CD8-positive, alpha-beta T cell (primary cell): ENCODE measurements at places on chromosomes 12 and 14.

- DNase-seq, result no peak
Observed at GRCh38 chr12:97520106-97520505, 57.5 kb downstream of the RMST start.

GRCh38 chr12:45409966-45410365 is 194.1 kb downstream of the ANO6 start:
- no peak for DNase-seq

- DNase-seq, result no peak
Observed at GRCh38 chr14:103232031-103232808, 101.8 kb upstream of the EIF5 start.

DNA sequence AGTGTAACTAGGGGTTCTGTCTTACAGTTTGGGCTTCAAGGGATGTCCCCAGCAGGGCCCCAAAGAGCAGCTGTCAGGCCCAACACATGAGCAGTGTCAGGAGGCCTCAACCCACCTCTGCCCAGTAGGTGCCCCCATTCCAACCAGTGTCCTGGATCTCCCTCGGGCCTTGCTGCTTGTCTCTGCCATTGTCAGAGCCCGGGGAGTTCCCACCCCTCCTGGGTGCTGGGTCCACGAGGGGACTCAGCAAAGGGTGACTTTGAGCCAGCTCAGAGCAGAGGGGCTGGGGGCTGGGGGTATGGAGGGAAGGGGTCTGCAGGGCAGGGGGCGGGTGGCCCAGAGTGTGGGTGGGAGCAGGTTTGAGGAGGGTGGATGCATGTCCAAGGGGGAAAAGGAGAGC is 18.0 kb upstream of the BEGAIN start:
- no peak for DNase-seq

- peak; percentile 83 for DNase-seq
Observed at GRCh38 chr14:55430024-55430690, 10.3 kb downstream of the TBPL2 start.

- DNase-seq, result no peak
Observed at GRCh38 chr14:100536121-100536510, 51.1 kb downstream of the BEGAIN start.

DNA sequence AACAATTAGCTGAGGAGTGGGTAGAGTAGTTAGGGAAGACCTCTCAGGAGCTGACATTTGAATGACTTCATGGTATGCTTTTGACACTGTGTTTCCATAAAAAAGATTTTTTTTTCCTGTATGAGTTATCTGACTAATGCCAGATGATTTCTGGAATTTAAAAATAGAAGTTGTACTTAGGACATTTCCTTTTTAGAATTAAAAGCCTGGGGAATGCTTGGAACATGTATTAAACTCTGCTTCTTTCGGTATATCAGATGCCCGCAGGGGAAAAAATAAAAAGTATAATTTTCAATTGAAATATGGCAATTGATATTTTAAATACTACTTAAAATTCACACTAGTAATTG is 41.1 kb downstream of the BRMS1L start:
- DNase-seq, result no peak

- peak; percentile 59 for DNase-seq
Observed at GRCh38 chr14:73759183-73759713, 45.1 kb upstream of the PNMA1 start.

DNA sequence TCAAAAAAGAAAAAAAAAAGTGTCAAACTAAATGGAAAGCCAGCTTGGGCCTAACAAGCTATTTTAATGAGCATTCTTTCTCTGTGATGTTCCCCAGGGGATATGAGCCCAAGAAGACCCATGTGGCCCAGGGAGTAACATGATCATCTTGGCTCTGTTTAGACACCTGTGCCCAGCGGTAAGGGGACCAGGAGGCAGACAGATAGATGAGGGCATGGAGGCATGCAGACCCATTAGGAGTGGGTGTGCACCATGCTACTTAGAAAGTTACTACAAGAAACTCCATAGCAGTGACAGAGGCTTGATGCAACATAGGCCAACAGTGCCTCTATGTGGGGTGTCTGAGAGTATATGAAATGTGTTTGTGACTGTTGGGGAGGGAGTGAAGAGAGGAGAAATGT is 3.1 kb upstream of the CREBL2 start:
- DNase-seq, result no peak

DNA sequence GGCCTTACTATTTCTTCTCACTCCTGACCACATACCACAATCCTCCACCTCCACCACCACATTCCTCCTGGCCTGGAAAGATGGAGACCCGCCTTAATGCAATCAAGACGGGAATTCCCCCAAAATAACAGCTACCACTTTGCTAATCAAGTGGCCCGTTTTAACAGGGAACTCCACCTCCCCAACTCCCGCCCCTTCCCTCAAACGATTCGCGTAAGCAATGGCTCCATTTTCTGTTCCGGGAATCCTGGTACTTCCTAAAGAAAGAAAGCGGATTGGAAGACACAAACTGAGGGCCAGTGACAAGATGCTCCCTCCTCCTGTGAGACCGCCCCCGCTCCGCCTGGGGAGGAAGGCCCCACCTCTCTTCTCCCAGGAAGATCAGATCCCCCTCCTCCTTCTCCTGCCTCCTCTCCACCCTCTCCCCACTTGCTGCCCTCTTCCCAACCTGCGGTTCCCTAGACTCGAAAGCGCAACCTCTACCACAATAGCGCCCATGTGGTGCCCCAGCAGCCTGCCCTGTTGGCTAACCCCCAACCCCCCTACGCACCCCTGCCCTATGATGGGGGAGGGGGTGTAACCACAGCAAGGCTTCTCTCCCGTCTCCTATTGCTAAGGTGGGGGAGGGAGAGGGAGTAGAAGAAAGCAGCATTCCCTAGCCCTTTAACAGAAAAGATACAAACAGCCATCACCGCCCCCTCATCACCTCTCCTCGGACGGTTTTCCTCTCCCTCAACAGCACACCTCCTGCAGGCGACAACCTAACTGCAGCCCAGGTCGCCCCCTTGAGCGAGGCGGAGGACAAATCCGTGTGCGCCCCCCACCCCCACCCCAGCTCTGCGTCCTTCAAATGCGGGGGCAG is 777 bp downstream of the ARF3 start:
- peak; percentile 70 for DNase-seq

DNA sequence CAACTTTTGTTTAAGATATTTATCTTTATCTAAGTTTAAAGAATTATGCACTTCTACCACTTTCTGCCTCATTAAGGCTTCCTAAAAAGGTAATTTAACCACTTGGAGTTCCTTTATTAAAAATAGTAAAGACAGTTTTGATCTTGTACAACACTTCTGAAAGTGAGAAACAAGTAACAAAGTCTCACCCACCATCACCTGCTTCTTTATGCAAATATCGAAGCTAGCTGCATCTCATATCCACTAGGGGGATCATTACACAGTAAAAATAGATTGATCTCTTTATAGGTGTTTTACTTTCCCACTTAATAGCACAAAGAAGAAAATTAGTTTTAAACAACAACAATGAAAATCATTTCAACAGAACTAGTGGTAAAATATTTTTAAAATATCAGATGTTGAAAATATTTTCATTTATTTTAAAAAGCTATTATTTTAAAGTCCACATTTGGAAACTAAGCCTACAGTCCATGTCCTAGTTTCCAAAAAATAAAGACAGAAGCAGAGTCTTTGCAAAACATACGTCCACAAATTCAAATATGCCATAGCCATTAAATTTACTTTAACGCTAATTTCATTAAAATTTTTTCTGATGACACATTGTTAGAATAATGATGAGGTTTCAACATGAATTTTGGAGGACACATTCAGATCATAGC is 160.0 kb upstream of the SOX5 start:
- no peak for DNase-seq

DNA sequence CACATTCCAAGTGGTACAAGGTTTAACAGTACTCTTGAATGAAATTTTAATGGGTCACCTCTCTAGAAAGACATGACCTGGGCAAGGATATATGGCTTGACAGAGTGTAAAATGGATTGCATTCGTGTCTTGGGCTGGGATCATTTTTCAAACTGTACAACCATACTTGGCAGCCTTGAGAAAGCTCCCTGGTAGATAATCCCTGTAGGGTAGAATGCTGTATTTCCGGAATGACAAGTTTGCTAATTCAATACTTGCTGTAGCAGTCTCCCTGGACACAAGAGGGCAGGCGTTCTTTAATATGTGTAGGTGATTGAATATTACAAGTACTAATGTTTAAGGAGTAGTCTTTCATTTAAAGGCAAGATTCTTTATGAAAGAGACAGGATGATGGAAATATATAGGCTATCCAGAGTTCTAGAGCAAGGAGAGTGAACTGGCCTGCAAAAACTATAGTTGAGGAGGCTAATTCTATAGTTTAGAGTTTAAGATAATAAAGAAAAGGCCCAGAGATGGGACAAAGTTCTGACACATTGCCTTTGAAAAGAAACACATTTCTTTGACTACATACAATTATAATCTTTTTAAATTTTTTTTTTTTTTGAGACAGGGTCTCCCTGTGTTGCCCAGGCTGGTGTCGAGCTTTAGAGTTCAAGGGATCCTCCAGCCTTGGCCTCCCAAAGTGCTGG is 53.4 kb downstream of the PLBD1 start:
- no peak for DNase-seq

- no peak for DNase-seq
Observed at GRCh38 chr14:52267501-52268278, at the start of gene PTGDR. PTGDR (plus strand) TSS chr14:52267698; CDS start chr14:52267815, 117 bp downstream.

DNA sequence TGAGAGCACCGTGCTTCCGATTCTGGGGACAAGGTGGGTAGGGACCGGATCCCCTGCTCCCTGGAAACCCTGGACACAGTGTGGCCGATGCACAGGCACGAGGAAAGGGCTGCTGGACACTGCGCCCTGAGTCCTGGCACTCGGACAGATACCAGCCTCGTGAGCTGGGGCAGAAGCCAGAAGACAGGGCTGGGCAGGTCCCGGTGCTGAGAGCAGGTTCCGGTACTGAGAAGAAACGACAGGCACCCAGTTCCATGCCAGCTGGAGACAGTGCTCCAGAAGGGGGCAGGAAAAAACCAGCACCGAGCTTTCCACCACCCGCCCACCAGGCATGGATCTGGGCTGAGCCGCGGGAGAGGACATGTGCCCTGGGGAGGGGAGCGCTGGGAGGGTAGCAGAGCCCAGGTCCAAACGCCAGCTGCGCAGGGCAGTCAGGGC is 6.5 kb downstream of the XRCC3 start:
- DNase-seq, result no peak

DNA sequence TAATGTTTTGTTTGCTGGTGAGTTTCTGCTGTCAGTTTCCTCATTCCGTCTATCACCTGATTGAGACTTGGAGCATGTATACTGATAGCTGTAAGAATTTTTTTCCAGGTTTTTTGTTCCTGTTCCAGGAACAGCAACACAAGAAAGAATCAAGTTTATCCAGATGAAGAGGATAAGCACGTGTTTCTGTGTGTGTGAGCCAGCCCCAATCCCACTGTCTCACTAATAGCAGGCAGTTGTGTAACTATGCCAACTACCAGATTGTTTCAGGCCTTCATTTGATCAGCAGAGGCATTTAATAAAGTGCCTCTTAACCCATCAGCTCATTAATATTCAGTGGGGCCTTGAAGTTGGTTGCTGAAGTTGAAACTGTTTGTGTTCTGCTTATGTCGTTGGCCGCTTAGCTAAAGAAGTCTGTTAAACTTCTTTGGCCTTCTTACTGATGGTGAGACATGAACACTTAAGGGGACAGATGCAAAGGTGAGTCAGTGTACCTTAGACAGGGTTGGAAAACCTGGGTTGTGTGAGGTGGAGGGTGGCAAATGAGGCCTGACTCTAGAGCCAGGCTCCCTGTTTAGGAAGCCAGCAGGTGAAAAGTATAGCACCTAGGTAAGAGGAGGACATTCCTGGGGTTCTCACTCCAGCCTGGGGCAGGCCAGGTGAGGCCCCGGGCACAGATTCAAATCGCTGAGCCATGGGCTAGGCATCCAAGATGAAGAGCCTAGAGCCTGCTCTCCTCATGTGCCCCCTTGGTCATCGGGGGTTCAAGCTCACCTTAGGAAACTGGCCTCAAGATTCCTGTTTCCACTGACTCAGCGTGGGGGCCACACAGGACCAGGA is 3.7 kb downstream of the ANKRD13A start:
- no peak for DNase-seq

GRCh38 chr12:84718906-84719305 is 193.7 kb downstream of the SLC6A15 start:
- no peak for DNase-seq

DNA sequence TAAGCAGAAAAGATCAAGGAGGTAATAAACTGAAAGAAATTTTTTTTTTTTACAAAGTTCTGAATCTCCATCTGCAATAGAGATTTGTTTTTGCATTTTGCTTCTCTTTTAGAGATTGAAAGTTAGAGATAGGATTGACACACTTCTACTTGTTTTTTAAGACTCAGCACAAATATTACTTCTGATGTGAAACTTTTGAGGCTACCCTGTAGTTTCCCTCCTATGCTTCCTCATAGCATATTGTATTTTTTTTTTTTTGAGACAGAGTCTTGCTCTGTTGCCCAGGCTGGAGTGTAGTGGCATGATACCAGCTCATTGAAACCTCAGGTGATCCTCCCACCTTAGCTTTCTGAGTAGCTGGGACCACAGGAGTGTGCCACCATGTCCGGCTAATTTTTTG is 32.1 kb upstream of the SGPP1 start:
- no peak for DNase-seq

- no peak for DNase-seq
Observed at GRCh38 chr12:11344500-11344899, 34.3 kb upstream of the PRB4 start.

DNA sequence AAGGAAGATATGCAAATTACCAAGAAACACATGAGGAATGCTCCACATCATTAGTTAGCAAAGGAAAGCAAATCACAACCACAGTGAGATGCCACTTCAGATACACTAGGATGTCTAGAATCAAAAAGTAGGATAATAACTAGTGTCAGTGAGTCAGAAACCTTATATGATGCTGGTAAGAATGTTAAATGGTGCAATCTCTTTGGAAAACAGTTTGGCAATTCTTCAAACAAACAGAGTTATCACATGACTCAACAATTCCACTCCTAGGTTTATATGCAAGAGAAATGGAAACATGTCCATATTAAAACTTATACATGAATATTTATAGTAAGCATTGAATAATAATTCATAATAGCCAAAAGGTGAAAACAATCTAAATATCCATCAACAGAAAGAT is 220.9 kb downstream of the FOXG1 start:
- DNase-seq, result no peak

GRCh38 chr12:30719060-30719459 is 23.4 kb upstream of the IPO8 start:
- DNase-seq, result no peak

DNA sequence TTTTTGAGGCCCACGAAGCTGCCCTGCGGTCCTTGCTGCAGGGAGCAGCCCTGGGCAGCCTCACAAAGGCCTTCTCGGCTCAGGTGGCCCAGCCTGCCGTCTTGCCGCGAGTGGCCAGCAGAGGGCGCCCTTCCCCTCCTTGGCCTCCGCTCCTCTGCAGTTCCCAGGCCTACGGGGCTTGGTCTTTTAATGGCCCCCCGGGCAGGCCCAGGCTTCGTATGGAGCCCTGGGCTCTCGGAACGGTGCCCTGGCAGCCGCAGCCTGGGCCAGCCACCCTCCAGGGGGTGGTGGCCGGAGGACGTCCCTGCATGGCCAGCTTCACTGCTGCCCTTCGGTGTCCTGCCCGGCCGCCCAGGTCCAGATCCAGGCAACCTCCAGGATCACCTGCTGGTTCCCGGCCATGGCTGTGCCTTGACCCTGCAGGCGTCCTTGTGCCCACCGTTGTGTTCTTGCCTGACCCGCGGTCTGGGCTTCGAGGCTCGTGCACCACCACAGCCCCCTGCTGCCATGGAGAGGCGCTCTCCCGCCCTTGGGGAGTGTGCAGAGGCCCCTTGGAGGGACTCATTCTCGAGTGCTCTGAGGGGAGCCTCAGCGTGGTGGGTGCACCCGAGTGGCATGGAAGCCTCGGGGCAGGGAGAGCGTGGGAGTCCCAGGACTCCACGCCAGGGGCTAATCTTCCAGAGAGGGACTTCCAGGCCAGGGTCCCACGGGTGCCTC is 9.4 kb downstream of the ASPG start:
- DNase-seq, result peak; percentile 81

- no peak for DNase-seq
Observed at GRCh38 chr12:125092872-125093680, 27.8 kb downstream of the AACS start.
